ENCODE measurements at places on chromosomes 3 and 15.

GRCh38 chr3:134106580-134106979 is 76.9 kb upstream of the SLCO2A1 start:
- no peak for DNase-seq

DNA sequence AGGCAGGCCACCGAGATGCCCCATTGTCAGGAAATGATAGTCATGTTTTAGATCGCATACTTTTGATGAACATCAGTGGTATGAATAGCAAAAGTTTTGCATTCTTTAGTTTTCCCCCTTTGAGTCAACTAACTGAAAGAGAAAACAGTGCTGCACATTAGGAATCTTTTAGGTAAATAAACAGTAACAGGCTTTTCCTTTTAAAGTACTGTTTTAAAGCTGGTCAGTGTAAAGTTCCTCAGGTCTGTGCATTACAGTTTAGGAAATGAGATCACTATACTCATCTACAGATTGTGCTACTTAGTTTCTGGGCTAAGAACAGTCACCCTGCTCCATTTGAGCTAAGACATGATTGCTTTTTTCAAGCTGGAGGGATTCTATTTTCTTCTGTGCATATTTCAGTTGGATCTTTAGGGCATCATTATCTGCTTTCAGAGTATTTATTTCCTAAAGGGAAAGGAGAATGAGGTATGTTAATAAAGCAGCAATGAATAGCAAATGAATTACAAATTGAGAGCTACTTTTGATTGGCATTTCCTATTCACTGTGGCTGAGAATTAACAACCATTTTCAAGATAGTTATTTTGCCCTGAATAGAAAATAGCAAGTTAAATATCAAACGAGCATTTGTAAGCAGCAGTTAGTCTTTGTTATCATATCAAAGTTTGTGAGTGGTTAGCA is 36.5 kb downstream of the FAM98B start:
- no peak for DNase-seq

DNA sequence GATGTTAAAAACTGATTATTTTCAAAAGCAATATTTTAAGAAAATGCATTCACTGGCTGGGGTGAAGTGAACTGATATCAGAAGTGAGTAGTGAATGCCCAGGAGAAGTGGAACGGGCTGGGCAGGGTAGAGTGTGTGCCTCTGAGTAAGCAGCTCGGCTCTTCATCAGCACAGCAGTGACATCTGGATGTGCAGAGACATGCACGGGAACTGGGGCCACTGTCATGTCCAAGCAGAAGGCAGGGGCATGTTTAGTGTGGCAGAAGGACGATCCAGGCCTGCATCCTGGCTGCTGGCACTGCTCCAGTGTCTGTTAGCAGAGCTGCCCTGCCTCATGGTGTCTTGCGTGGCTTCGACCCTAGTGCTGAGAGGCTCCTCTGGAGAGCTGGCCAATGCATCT is 305.6 kb upstream of the LRRFIP2 start:
- no peak for DNase-seq

DNA sequence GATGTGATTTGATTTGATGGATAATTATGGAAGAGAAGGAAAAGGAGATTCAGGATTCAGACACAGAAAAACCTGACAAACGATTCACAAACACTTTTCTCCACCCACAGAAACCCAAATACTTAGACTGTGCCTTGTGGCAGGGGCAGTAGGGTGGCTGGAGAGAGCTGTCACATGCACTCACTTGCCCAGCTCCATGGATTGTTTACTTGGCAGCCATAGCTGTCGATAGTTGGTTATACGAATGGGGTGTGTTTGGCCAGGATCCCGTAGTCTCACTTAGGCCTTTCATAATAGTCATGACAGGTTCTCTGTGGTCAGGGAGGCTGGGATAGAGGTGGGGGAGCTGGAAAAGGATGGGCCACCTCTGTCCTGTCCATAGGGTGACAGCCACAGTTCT is 76.9 kb downstream of the CACNA1D start:
- no peak for DNase-seq

GRCh38 chr3:14423197-14423743 is 20.9 kb downstream of the SLC6A6 start:
- no peak for DNase-seq

Data from activated naive CD4-positive, alpha-beta T cell treated with anti-CD3 and anti-CD28 coated beads, Interleukin-2, amount 50 U/mL, for 72 hours (primary cell).